Naive thymus-derived CD8-positive, alpha-beta T cell (primary cell): ENCODE measurements at places on chromosomes 11 and 22. TPM values are rescaled to one million over a fixed set of nuclear protein-coding genes. Genes with fewer than 3 reads are reported as not detected.

- no peaks in the 10 kb centered on the region for H3K4me1 ChIP-seq
- H3K27ac ChIP-seq, result no peak overlapping the region
- no peaks in the 10 kb centered on the region for H3K27me3 ChIP-seq
- no peak for DNase-seq
- H3K36me3 ChIP-seq, result peaks cover 12% of the 10 kb centered on the region
These were observed 46.8 kb downstream of the PGR start for GRCh38 chr11:101082813-101083212.

- H3K27ac ChIP-seq, result no peak overlapping the region
- no peak overlapping the region for H3K4me3 ChIP-seq
- DNase-seq, result no peak
- H3K27me3 ChIP-seq, result no peaks in the 10 kb centered on the region
- H3K4me1 ChIP-seq, result peaks cover 4% of the 10 kb centered on the region
These were observed 303.7 kb downstream of the TTC28 start for GRCh38 chr22:28375761-28376534.

The BLID gene
- total RNA-seq, result not detected

DNA sequence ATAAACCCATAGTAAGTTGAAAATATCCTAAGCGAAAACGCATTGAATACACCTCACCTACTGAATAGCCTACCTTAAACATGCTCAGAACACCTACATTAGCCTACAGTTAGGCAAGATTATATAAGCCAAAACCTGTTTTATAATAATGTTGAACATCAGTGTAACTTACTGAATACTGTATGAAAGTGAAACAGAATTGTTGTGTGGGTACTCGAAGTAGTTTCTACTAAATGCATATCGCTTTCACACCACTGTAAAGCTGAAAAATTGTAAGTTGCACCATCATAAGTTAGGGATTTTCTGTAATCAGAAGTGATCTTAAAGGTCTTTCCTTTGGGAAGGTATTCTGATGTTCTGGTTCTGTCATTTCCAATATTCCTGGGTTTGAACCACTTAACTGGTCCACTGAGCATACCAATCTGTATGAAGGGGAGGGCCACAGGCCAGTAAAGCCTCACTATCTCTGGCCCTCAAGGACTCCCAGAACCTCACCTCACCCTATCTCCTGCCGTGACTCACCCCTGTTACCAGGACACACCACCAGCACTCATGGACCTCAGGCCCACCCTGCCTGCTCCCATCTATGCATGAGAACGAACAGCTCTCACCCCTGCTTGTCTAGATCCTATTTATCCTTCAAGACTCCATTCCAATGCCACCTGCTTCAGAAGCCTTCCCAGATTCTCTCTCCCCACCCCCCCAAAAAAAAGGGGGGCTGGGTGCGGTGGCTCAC is 70.0 kb downstream of the NAT10 start:
- peaks cover 2% of the 10 kb centered on the region for H3K4me1 ChIP-seq
- H3K27ac ChIP-seq, result no peak overlapping the region
- no peak overlapping the region for H3K4me3 ChIP-seq
- peaks cover 5% of the 10 kb centered on the region for H3K27me3 ChIP-seq
- no peaks in the 10 kb centered on the region for H3K36me3 ChIP-seq

GRCh38 chr11:43933608-43934551 is 8.6 kb upstream of the C11orf96 start:
- H3K4me1 ChIP-seq, result peaks cover 13% of the 10 kb centered on the region
- no peak overlapping the region for H3K4me3 ChIP-seq
- H3K27ac ChIP-seq, result no peak overlapping the region
- peaks cover 28% of the 10 kb centered on the region for H3K27me3 ChIP-seq
- H3K36me3 ChIP-seq, result peaks cover 3% of the 10 kb centered on the region
- no peak for DNase-seq

DNA sequence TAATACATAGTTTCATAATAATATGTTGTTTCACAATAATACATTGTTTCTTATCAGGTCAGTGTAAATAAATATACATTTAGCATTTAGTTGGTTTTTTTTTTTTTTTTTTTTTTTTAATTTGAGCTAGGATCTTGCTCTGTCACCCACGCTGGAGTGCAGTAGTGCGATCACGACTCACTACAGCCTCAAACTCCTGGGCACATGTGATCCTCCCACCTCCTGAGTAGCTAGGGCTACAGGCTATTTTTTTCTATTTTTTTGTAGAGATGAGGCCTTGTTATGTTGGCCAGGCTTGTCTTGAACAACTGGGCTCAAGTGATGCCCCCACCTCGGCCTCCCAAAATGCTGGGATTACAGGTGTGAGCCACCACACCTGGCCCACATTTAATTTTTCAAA is 43.5 kb downstream of the MIAT start:
- no peaks in the 10 kb centered on the region for H3K27me3 ChIP-seq
- no peak for DNase-seq
- H3K4me3 ChIP-seq, result no peak overlapping the region
- peaks cover 54% of the 10 kb centered on the region for H3K4me1 ChIP-seq

- no peak overlapping the region for H3K27ac ChIP-seq
- H3K27me3 ChIP-seq, result peaks cover 12% of the 10 kb centered on the region
- H3K36me3 ChIP-seq, result no peaks in the 10 kb centered on the region
- H3K4me1 ChIP-seq, result no peaks in the 10 kb centered on the region
- H3K4me3 ChIP-seq, result no peak overlapping the region
- no peak for DNase-seq
These were observed 3.7 kb downstream of the VSIG10L2 start for GRCh38 chr11:125949271-125950177.

DNA sequence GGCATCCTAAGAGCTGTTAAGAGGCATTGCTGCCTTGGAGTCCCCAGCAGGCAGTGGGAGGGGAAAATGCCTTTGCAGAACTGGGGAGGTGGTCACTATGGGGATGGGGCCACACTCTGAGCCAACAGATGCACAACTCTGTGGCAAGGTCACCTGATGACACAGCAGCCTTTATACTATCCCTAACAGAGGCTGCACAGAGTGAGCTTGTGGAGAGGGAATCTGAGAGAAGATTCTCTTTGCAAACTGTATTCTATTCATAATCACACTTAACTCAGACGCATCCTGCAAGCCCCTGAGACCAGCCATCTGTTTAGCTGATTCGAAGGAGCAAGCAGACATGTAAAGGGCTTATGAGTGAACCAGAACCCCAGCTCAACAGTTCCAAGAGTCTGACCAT is 49.0 kb upstream of the TTC12 start:
- no peaks in the 10 kb centered on the region for H3K36me3 ChIP-seq
- peaks cover 6% of the 10 kb centered on the region for H3K27me3 ChIP-seq
- no peak for DNase-seq
- no peak overlapping the region for H3K27ac ChIP-seq
- no peaks in the 10 kb centered on the region for H3K4me1 ChIP-seq

- H3K4me3 ChIP-seq, result peak overlapping the region; percentile 59
- H3K36me3 ChIP-seq, result peaks cover 4% of the 10 kb centered on the region
- H3K4me1 ChIP-seq, result peaks cover 37% of the 10 kb centered on the region
- peak; percentile 43 for DNase-seq
- H3K27me3 ChIP-seq, result no peaks in the 10 kb centered on the region
These were observed 2.0 kb upstream of the UBXN1 start for GRCh38 chr11:62680825-62681240.

DNA sequence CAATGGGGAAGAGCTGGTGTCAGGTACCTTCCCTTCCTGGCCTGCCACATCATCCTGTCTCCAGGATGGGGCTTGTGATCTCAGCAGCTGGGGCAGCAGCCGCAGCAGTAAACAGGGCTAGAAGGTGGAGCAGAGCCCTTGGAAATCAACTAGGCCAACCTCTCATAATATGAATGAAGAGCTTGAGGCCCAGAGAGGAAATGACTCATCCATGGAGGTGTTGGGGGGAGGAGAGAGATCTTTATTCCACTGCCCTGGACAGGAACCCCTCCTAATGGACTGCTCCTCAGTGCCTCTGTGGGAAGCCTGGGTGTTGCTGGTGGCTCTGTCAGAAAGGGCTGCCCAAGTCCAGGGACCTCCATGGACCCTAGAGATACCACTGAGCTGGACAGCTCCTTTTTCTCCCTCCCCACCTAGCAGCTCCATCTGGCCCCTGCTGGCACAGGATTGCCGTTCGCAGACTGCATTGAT is 111.8 kb downstream of the OSBP2 start:
- peaks cover 26% of the 10 kb centered on the region for H3K27me3 ChIP-seq
- peaks cover 10% of the 10 kb centered on the region for H3K4me1 ChIP-seq
- no peak overlapping the region for H3K27ac ChIP-seq

- H3K27ac ChIP-seq, result peak overlapping the region; percentile 89
- H3K36me3 ChIP-seq, result no peaks in the 10 kb centered on the region
- H3K27me3 ChIP-seq, result no peaks in the 10 kb centered on the region
- peak overlapping the region; percentile 72 for H3K4me3 ChIP-seq
These were observed 28.5 kb downstream of the CELF1 start for GRCh38 chr11:47524291-47524874.

DNA sequence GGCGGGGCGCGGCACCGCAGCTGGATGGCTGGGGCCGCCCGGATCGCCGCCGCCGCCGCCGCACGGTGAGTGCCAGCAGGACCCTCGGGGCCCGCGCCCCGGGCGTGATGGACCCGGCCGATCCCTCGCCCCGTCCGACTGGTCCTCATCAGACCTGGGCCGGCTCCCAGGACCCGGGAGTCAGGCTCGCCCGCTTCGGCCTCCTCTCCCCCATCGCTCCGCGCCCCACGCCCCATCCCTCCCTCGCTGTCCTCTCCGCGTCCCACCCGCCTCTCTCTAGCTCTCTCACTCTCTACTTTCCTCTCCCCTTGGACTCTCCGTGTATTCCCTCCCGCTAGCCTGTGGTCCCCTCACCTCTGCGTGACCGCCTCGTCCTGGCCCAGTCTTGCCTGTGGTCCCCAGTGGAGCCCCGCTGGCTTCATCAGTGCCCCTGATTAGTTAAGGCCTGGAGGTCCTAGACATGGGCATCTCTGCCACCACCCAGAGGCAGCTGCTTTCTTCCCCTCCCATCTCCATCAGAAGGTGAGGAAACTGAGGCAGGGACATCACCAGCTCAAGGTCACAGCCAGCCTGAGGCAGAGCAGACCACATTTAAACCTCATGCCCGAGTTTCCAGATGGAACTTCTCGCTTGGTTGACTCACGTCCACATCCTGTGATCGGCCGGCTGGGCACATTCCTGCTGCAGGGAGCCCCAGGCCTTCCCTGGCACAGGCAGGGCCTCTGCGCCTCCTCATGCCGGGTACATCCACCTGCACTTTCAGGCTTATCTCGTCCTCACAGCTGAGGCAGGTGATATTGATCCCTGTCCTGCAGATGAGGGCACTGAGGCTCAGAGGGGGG is 429 bp downstream of the SLC39A13 start:
- H3K36me3 ChIP-seq, result peaks cover 1% of the 10 kb centered on the region
- no peak for DNase-seq
- peaks cover 24% of the 10 kb centered on the region for H3K4me1 ChIP-seq
- peak overlapping the region; percentile 91 for H3K4me3 ChIP-seq
- H3K27ac ChIP-seq, result peak overlapping the region; percentile 97

GRCh38 chr22:41273128-41273527 is 12.9 kb downstream of the RANGAP1 start:
- H3K4me1 ChIP-seq, result no peaks in the 10 kb centered on the region
- no peak overlapping the region for H3K4me3 ChIP-seq
- H3K36me3 ChIP-seq, result peaks cover 86% of the 10 kb centered on the region
- DNase-seq, result no peak

- no peaks in the 10 kb centered on the region for H3K36me3 ChIP-seq
- H3K4me3 ChIP-seq, result no peak overlapping the region
- peaks cover 3% of the 10 kb centered on the region for H3K27me3 ChIP-seq
- no peaks in the 10 kb centered on the region for H3K4me1 ChIP-seq
These were observed 648.2 kb downstream of the FAM181B start for GRCh38 chr11:82085493-82085892.

- H3K27ac ChIP-seq, result no peak overlapping the region
- no peak for DNase-seq
- H3K27me3 ChIP-seq, result peaks cover 14% of the 10 kb centered on the region
- H3K4me1 ChIP-seq, result no peaks in the 10 kb centered on the region
- no peak overlapping the region for H3K4me3 ChIP-seq
- H3K36me3 ChIP-seq, result no peaks in the 10 kb centered on the region
These were observed 518.4 kb downstream of the SOX6 start for GRCh38 chr11:15837901-15838489.

The C11orf87 gene
- total RNA-seq, result not detected

DNA sequence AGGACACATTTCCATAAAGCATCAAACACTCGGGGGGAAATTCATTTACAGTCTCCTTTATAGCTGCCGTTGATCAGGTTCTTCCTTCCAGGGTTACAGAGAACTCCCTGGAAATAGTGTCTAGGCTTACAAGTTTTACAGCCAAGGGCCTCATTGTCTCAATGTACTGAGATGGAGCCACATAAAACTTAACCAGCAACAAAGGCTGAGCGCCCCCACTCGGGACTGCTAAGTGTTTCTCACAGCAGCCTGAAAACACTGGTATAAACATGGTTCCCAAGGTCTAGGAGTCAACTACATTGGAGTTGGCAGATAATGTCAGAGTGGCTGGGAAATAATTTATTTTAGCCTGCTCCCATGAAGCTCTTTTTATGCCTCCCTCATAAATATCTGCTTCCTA is 686.2 kb downstream of the OPCML start:
- DNase-seq, result no peak
- peaks cover 18% of the 10 kb centered on the region for H3K27me3 ChIP-seq
- no peaks in the 10 kb centered on the region for H3K4me1 ChIP-seq
- no peaks in the 10 kb centered on the region for H3K36me3 ChIP-seq
- H3K4me3 ChIP-seq, result no peak overlapping the region
- H3K27ac ChIP-seq, result no peak overlapping the region

The L3MBTL2 gene
- total RNA-seq, result 42.2 TPM

GRCh38 chr11:5665746-5666401 is 19.0 kb downstream of the TRIM5 start:
- no peak overlapping the region for H3K27ac ChIP-seq
- no peak overlapping the region for H3K4me3 ChIP-seq
- peaks cover 60% of the 10 kb centered on the region for H3K36me3 ChIP-seq
- DNase-seq, result no peak
- H3K27me3 ChIP-seq, result no peaks in the 10 kb centered on the region
- no peaks in the 10 kb centered on the region for H3K4me1 ChIP-seq

DNA sequence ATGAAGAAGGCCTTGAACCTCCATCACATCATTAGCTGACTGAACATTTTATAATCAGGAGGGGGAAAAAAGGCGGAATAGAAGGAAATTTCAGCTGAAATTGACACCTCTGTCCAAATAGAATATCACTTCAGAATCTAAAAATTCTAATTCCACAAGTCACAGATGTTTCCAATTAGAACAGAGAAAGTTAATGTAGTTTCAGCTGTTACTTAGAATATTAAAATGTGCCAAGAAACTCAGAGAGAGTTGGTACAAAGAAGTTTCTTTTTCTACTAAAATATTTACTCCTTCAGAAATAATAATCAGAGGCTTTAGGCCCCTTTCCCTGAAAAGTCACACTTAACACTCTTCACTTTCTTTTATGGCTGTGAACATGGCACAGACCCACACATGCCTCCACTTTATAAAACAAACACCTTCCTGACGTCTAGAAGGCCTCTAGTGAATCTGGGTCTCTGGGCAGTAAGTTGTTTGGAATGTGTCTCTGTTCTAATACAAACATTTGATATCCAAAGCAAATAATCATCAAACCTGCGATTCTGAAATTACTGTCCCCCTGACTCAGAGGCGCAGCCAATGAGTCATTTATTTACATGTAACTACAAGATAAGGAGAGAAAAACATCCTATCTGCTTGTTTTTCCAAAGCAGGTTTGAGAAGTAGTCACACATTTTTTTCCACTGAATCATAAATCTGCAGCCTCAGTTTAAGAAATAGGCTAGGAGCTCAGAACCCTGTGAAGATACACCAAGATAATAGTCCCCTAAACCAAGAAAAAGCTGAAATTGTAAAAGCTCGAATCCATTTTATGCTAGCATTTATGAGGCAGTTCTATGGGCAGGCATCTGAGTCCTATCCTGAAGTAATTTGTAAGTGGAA is 148.4 kb downstream of the ME3 start:
- no peak overlapping the region for H3K27ac ChIP-seq
- H3K4me1 ChIP-seq, result no peaks in the 10 kb centered on the region
- H3K27me3 ChIP-seq, result peaks cover 20% of the 10 kb centered on the region
- H3K4me3 ChIP-seq, result no peak overlapping the region
- DNase-seq, result no peak
- peaks cover 19% of the 10 kb centered on the region for H3K36me3 ChIP-seq
